GM12864 (cell line): ENCODE measurements at places on chromosomes 7 and 10.

GRCh38 chr10:98376485-98376884 is 38.5 kb downstream of the PYROXD2 start:
- DNase-seq, result no peak

GRCh38 chr7:47340517-47340916 is 241.4 kb downstream of the TNS3 start:
- no peak for DNase-seq

DNA sequence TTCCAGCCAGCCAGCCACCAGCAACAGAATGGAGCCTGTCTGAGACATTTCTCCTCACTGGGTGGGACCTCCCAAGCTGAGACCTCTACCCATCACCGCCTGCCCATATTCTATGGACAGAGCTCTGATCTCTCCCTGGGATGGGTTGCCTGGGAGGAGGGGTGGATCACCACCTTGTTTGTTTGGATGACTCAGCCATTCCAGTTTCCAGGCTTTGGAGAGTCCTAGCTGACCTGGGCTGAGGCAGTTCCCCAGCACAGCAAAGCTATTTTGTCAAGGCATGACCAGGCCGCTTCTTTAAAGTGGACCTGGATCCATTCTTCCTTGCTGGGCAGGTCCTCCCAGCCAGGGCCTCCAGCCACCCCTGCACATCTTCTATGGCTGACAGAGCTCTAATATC is 982.3 kb downstream of the DNAJB9 start:
- no peak for DNase-seq

GRCh38 chr10:110516815-110517492 is 19.2 kb downstream of the DUSP5 start:
- DNase-seq, result no peak

DNA sequence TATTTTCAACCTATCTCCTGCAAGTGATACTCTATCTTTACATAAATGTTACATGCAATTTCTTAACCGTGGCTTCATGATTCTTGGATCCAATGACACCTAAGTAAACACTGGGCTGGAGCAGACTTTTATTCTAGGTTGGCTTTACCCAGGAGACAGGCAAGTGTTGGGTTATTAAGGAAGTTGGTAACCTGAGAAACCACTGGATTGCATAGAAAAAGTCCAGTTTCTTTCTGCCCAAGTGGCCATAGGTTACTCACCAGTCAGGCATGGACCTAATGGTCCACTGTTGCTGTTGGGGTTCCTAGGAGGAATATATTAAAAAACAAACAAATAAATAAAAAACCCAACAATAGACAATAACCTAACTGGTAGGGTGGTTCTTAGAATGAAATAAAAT is 112.8 kb downstream of the SEMA3D start:
- DNase-seq, result no peak

- DNase-seq, result no peak
Observed at GRCh38 chr7:125257617-125258016, 328.0 kb upstream of the POT1 start.

- DNase-seq, result no peak
Observed at GRCh38 chr10:60312818-60313588, 76.7 kb downstream of the ANK3 start.

GRCh38 chr7:68936471-68937035 is 661.7 kb upstream of the AUTS2 start:
- no peak for DNase-seq

- no peak for DNase-seq
Observed at GRCh38 chr10:75159519-75159918, 48.1 kb downstream of the SAMD8 start.

DNA sequence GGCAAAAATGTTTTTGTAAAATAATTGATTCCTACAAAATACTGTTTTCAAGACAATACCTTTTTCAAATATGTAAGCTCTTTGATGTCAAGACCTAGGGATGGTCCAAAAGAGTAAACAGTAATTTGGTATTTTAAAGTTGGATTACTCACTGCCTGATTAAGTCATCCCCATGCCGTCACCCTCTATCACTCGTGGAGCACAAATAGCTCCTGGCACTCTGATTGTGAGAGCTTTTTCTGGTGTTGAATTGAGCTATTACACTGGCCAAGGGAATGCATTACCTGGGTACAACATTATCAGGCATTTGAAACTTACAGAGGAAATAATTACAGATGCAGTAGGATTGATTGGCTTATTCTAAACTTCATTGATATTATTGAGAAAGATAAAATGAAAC is 231.9 kb upstream of the GRM3 start:
- no peak for DNase-seq

DNA sequence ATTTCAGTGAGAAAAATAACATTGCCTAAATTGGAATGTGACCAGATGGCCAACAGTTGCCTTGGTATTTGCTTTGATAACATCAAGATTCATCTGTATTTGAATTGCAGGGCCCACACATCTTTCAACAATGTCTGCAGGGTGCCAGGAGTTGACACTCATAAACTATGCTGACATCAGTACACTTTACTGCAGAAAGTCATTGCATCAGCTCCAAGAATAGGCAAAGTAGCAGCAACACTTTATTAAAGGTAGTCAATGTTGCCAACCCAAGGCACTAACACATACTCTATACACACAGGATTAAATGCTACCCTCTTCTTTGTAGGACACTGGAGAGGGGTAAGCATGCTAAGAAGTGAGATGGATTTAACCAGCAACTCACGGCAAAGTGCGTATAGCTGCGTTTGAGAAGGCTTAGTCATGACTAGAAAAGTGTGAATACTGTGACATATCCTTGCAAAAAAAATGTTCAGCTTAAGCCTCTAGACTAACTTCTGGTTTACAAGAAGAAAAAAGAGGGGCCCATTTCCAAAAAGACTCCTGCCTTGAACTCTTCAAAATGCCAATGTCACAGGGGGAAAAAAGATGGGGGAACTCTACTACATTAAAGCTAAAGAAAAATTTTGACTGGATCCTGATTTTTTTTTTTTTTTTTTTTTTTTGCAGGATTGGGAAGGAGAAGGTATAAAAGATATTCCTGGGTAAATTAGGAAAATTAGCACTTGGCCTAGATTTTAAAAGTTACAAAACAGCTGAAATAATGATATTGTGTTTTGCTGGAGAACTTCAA is 2.2 kb downstream of the BBIP1 start:
- DNase-seq, result no peak

- no peak for DNase-seq
Observed at GRCh38 chr7:139482122-139482521, 1.4 kb downstream of the KLRG2 start.

DNA sequence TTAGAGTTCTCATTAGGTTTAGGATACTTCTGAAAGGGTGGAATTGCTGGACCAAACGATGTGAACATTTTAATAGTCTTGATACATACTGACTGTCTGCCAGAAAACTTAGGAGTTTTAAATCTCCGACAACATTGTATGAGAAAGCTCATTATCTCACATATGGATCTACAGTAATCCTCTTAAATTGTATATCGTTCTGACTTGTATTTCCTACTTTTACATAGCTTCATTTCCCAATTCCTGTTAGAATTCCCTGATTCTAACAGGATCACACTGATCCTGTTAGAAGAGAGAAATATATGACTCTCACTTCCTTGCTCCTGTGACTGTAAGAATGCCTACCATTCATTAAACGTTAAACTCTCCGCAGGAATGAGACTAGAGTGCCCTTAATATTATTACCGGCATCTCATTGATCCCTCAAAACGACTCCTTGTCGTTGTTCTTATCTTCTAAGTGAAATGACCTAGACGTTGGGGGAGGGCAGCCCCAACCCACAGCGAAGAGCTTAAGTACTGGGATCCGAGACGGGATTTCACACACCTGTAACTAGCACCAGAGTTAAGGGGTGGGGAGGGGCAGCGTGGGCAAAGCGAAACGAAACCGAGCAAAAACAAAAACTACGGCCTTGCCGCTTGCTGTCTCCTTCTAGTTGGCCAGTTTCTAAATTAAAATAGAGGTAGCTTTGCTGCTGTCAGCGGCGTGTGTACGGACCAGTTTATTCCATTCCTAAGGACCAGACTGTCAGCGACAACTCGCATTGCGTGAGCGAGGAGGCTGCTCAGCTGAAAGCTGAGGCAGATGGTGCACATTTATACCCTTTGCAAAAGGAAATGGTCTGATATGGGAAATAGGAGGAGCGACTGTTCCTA is 678 bp upstream of the TMEM106B start:
- DNase-seq, result no peak

GRCh38 chr10:69480068-69480412 is 28.8 kb downstream of the TSPAN15 start:
- no peak for DNase-seq

DNA sequence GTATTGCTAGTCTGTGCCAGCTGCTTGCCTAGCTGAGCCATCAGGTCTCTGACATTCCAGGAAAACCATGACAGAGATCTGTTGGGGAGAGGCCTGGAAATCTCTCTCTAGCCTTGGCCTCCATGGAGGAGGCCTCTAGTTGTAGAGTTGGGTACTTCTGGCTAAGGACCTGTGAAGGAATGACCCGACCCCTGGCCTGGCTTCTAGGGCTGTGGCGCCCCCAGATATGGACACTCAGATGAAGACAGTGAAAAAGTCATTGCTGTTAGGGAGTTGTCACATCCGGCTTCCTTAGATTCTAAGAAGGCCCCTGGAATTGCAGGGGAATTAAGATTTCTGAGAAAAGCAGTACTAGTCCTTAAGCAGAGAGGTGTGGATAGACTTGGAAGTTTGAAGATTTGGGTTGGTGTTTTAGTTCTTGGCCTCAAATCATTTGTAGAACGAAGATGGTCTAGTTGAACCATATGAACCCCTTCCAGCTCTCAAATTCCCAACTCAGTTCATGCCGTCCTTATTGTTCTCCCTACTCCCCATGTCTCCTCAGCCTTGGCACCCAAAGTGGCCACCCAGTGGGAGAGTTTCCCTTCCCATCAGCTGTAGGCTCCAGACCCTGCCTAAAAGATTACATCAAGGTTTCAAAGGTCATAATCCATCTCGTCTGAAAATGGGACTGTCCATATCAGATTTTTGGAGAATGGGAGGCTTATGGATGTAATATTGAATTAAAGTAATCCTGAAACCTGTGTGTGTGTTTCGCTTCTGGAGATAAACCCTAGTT is 7.0 kb downstream of the HHEX start:
- DNase-seq, result no peak

DNA sequence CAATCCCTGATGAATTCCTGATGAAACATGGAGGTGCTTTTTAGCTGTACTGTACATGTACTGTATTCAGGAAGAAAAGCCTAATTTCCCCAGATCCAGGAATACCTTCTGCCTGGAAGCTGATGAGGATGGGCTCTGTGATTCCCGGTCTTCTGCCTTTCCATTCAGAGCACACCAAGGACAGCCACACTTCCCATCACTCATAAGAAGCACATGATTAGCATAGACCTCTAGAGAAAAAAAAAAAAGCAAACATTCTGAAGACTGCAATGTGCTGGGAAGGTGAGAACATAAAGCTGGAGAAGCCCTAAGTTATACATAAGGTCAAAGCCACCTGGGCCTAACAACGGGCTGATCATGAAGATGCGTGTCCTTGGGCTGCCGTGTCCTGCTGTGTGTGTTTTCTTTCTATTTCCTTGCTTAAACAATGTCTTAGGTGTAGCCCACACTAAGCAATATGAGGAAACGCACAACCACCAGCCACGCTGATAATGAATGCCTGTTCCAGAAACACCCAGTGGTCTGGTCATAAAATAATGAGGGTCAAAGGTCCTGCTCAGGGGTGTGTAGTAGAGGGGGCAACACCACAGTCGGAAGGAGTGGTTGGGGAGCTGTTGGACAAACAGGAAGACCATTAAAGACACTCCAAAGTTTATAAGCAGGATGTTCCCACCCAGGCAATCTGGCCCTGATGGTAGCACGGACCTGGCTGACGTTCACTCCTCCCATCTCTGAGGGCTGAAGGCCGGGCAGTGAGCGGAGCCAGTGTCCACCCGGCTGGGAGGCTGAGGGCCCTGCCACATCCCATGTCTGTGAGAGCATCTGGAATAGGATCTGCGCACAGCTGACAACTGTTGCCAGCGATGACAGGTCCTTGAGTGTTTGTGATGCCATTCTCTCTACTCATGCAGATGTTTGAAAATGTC is 7.9 kb downstream of the PKD1L1 start:
- no peak for DNase-seq

DNA sequence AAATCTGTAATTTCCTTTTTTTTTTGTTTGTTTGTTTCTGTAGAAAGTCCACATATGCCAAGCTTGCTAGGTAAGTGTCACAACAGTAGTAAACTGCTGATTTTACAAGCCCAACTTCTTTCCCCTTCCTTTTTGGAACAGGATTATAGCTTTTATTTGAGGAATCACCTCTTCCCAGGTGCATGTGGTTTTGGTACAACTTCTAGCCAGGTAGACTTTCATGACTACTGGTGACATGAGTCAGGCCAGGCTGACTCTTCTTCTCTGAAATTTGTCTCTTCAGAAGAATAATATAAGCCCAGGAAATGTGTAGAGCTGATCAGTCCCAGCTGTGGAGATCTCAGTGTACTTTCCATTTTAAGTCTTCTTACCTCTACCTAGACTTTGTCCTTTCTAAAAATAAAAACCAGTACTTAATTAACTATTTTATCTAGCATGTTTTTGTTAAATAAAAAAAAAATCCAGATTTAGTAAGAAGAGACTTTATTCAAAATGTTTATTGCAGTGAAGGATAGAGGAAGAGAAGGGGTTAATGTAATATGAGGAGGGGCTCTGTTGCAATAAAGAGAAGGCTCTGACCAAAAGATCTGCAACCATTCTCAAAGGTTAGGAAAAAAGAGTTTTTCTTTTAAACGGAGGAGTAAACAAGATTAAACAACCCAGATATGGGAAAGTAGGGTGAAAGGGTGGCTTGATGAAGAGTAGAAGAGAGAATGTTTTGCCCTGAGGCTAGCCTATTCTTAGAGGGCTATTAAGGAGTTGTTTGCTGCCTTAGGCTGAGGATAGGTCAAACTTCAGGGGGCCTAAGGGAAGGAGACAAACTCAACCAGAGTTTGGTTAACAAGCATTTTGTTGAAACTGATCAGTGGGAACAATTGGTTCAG is 664.2 kb downstream of the SORCS1 start:
- no peak for DNase-seq
